ENCODE measurements at places on chromosomes 13 and 19.

- no peak for DNase-seq
Observed at GRCh38 chr19:35177377-35178274, 23.1 kb downstream of the FXYD5 start.

- DNase-seq = no peak
Observed at GRCh38 chr19:46428239-46429135, at the start of gene PNMA8C. Gene PNMA8C, minus strand, starts transcription at chr19:46428936. Its CDS starts 577 bp downstream, at chr19:46428359.

DNA sequence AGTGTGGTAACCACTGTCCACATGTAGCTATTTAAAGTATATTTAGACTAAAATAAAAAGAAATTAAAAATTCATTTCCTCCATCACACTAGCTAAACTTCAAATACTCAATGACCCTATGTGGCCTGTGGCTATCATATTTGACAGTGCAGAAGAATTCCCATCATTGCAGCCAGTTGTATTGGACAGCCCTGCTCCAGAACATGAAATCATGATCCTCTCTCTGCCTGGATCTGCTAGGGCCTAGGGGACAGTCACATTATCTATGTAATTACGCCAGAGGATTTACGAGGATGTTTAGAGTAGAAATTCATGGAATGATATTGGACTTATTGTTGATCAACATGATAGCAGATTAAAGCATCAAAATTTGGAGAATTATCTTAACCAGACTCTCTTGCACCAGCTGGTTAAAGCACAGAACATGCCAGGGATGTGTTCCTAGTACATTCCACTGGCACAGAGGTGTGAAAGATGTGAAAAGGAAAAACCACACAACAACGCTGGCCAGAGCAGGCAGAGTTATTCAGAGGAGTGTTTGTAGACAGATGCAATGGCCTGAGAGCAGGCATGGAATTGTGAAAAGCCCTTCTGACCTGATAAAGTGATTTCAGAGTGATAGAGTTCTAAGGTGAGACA is 108.9 kb upstream of the STARD13 start:
- no peak for DNase-seq

DNA sequence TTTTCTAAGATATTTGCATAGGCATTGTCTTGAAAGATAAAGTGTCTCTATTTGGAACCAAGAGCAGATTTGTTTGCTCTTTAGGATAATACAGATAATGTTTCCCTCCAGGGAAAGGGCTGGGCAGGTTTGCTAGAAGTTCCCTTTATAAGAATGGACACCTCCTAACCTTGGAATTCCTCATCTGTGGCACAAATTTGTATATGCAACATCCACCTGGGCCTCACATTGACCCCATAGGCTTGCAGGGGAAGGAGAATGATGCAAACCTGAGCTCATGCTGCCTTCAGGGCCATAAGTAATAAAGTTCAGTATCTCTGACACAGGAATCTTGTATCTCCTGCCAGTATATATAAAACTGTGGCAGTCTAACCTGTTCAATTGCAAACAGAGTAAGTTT is 508.4 kb upstream of the MIR17HG start:
- no peak for DNase-seq

DNA sequence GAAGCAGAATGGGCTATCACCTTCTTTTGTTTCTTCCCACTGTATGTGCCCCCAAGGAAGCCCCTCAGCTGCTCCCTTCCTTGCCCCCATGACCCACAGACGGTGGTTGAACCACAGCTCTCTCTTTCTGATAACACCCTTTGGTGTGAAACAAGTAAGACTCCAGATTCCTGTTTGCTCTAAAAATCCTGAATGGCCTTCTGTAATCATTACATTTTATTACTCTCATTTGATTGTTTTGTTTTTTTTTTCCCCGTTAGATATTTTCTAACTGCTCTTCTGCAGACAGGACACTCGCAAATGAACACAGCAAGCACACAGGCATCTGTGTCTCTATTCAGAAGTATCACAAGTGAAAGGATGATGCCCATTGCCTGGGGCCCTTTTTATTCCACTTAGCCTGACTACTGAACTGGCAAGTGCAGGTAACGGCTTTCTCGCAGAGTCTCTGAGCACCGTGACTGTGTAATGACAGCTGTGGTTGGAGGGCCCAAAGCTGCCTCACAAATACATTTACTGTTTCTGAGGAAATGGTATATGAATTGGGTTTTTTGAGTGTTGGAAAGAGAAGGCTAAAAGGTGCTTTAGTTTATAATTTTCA is 59.3 kb downstream of the OXGR1 start:
- DNase-seq = no peak

GRCh38 chr13:40102360-40102727 is 446.9 kb downstream of the COG6 start:
- DNase-seq = no peak

DNA sequence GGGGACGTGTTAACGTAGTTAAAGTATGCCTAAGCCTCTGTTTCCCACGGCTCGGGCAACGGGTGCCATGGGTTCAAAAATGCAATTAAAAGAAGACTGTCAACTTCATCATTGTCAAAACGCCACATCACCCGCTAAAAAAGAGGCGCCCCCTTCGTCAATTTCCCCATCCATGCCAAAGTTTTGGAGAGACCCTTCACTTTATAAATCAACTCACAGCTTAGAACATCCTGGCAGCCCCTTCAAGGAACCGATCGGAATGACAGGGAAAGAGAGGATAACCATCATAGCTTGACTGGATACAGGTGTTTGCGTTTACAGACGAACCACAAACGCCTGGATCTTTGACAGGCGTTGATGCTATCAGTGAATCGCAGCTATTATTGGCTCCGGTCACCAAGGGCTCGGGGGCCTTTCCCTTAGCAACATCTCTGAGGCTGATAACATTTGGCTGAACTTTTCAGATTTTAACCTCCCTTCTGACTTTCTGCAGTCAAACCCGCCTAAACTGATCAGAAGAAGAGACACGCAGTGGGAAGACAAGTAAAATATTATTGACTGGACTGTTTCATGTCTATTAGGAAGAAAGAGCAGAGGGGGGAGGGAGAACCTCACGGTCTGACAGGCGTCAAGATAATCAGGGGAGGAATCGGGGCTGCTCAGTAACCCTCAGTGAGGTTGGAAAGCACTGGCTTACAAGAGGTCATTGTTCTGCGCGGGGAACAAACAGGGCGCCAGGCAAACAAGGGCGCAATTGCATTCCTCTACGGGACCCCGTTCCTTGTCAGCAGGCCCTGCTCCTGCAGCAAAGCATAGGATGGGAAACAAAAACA is 322.5 kb upstream of the ZNF507 start:
- DNase-seq = no peak

DNA sequence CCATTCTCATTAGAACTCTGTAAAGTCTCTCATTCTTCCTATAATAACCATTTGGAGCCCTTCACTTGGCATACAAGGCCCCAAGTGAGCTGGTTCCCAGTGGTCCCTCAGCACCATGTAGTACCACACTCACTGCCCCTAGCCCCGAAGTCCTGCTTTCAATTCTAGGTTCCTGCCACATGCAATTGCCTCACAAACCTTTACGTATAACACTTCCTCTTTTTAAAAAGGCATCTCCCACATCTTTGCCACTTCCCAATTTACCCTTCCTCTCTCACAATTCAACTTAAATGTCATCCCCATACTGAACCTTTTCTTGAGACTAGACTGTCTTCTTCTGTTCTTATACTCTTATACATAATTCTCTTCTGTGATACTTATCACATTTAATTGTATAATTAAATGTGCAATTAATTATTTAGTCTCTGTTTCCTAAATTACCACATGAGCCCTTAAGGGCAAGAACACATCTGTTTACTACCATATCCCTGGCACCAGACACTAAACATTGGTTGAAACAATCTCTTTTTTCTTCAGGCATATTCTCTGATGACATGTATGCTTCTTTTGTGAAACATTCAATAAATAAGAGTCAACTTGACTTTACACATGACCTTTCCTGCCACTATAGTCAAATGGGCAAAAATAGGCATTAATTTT is 304.0 kb downstream of the SPRY2 start:
- DNase-seq = no peak

GRCh38 chr13:72495681-72496080 is 231.7 kb downstream of the MZT1 start:
- no peak for DNase-seq

DNA sequence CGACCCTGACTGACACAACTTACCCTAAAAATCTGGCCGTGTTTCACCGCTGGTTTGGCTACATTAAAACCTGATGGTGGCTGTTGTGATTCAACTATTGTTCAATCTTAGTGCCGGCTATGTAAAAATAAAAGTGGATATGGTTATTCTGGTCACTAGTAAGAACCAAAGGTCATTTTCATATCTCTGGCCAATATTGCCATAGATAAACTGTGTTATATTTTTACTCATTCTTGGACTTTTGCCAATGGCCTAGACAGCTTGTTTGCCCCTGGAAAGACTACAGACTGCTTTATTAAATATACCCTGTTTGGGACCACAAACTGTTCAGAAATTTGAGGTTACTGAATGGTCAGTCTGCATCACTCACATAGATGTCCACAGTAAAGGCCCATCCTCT is 258.5 kb upstream of the KLHL1 start:
- DNase-seq = no peak

DNA sequence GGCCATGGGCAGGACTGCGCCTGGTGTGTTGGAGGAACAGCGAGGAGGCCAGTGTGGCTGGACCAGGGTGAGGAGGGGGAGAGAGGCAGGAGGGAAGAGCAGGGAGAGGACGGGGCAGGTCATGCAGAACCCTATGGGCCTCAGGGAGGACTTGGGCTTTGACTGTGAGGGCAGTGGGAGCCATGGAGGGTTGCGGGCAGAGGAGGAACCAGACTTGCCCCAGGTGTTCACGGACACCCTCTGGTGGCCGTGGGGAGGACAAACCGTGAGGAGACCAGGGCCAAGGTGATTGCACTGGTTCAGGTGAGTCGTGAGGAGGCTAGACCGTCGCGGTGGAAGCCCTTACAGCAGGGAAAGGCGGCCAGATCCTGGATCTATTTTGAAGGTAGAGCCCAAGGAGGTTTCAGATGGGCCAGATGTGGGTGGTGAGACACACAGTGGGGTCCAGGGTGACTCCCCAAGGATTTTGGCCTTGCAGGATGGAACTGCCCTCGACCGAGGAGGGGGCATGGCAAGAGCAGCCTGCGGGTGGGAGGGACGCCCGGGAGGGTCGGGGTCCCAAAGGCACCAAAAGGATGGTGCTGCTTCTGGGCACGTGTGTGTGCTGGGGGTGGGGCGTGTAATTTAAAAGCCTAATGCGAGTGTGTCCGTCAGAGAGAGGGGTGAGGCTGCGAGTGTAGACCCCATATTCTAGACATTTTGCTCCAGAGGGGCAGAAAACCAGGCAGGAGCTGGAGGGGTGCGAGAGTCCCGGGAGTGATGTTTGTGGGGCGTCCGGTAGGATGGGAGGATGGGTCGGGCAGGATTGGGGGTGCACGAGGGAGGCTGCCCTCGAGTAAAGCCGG is 2.7 kb upstream of the REXO1 start:
- no peak for DNase-seq

DNA sequence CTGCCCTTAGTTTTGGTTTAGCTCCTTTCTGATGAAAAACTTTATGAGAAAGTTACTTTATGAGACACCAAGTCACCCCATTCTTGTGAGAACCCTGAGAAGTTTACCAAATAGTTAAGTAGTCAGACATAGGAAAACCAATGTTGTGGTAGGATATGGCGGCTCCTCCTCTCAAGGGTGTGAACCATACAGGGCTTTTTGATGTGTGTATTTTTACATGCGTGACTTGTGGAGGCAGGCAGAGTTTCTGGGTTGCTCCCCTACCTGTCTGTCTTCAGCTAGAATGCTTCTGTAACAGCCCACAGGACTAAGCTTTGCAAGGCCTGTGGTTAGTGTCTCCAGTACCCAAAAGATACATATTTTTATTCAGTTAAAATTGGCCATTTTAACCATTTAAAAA is 18.3 kb downstream of the UBAC2 start:
- no peak for DNase-seq

DNA sequence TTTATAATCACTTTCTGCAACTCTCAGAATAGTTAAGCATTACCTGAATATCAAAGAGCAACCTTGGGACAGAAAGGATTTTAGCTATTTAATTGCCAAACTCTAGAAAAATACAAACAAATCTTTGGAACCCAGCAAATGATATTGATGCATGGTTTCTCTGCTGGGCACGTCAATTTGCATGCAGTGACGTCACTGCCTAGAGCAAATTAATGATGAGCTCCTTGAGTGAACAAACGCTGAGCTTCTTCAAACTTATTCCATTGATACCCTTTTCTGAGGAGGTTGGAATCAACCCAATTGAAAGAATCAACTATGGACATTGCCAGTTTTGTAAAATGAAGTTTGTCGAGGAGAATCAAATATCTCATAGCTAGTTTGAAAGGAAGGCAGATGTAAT is 259.9 kb upstream of the SOX21 start:
- DNase-seq = no peak

DNA sequence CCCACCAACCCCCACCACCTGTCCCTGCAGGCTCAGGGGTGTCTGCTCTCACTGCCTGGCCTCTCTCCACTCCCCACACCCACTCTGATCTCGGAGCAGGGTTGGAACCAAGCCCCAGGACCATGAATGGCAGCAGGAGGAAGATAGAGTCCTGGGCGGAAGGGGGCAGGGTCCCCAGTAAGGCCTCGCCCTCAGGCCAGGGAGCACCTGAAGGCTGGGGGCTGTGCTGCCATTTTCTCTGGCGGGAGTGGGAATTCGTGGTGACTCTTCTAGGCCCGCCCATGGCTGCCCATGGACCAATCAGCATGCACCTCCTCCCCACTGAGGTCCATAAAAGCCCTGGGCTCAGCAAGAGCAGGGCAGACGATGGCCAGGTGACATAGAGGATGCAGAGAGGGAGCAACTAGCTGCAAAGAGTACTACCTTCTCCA is 25.0 kb downstream of the KBTBD6 start:
- no peak for DNase-seq
